Eye (tissue), 1 donor: ENCODE measurements at places on chromosomes 2 and 18.

- DNase-seq: peak; percentile 70
Observed at GRCh38 chr2:38074058-38074763, 1.7 kb downstream of the CYP1B1 start.

DNA sequence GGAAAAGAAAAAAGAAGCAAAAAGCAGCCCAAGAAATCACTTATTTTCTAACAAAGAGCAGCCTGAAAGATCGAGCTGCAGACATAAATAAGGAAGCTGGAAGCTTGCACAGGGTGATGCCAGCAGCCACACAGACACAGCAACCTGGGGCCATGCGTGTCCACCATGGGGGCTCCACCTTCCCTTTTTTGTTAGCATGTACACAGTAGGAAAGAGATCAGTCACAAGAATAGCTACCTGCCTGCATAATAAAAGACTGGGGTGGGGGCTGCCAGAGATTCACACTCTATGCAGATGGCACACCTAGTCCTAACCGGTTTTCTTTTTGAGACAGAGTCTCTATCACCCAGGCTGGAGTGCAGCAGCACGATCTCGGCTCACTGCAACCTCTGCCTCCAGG lies 2.9 kb upstream of the CNOT11 start:
- no peak for DNase-seq

DNA sequence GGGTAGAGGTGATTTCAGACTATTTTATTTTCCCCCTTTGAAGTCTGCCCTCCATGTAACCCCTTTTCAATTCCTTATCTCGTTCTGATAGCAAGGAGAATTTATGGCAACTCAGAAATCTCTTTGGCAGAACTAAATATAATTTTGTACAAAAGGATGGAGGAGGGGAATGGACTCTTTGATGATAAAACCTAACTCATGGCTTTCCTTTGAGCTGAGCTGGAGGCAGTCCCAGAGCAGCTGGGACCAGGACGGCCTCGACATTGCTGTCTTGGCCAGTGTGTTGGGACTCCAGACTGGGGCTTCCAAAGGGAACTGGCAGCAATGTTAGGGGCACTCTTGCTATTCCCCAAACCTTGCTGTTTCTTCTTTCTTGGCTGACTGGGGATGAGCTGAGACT lies 47.7 kb downstream of the PAX8 start:
- no peak for DNase-seq

GRCh38 chr2:28896906-28897305 lies 2.4 kb downstream of the WDR43 start:
- no peak for DNase-seq

DNA sequence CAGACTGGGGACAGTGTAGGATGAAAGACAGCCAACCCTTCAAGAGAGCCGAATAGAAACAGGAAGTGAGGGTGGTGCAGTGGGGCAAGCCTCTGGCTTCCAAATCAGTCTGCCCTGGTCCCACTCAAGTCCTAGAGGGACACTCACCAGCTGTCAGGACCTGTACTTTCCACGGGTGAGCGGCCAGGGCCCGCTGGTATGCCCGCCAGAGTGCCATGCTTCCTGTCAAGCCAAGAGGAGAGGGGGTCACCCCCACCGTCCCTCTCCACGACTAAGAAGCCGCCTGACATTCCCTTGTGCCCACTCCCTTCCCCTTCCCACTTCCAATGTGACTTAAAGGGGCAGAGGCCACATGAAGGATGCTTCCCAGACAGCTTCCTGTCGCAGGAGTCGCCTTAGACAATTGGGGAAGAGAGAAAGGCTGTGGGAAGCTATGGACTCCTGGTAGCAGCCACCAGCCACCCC lies 564 bp downstream of the MPV17 start:
- DNase-seq: no peak

GRCh38 chr2:186734957-186735734 lies 41.3 kb downstream of the FAM171B start:
- DNase-seq: no peak

GRCh38 chr18:42533009-42533575 lies 578.1 kb downstream of the PIK3C3 start:
- DNase-seq: peak; percentile 55

GRCh38 chr18:70376914-70377258 lies 88.0 kb downstream of the SOCS6 start:
- DNase-seq: no peak

DNA sequence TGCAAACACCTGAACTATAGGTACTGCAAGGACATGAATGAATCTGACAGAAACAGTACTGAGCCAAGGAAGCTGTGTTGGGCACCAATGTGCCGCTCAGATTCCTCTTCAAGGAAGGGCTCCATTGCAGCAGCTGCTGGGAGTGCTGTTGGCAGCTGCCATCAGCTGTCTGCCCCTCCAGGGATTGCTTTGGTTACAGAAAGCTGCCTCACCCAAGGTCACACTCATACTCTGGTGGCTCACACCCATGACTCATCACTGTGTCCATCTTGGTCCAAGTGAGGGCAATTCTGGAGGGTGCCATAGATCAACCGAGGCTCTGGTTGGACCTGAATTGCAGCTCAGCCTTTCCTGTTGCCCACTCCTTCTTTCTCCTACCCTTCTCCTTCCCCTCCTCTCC lies 24.4 kb upstream of the TRPM8 start:
- no peak for DNase-seq

DNA sequence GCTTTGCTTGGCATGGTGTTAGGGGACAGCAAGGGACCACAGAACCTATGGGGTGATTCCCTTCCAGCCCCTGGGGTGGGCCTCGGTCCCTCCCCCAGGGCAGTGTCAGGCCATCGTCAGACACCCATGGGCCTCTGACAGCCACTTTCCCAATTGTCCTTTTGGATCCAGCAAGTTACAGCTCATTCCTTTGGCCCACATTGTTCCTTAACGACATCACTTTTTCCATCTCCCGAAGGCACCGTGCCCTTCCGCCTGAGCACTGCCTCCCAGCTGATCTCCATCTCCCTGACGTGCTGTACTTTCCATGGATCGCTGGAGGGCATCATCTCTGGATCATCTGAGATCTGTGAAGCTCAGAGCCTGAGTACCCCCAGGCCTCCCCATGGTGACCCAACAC lies 10.4 kb upstream of the KCNK3 start:
- DNase-seq: no peak

DNA sequence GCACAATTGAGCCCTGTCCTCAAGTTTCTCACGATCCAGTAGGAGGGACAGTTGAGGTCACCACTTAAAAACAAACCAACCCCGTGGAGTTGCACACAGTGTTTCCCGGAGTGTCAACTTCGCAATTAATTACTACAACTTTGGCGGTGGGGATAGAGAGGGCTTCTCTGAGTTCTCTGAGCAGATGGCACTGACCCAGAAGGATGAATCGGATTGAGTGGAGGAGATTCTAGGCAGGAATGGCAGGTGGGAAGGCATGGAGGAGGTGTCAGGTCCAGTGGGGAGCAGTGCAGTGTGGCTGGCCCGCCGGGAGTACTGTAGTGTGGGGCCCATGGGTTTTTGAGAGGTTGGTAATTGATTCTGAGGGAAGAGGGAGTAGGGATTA lies 12.0 kb downstream of the SIX3 start:
- peak; percentile 74 for DNase-seq

DNA sequence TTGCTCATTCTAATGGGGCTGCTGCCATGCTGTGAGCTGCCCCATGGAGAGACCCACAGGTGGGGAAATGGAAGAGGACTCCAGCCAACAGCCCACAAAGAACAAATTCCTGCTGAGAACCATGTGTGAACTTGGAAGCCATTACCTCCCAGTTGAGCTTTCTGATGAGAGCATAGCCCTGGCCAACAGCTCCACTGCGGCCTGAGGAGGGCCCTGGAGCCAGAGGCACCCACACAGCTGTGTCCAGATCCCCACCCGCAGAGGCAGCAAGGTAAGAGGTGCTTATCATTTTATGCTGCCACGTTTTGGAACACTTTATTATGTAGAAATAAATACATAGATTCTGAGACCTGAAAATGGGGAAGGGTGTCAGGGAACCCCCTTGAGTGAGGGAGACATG lies 44.2 kb upstream of the OTOS start:
- DNase-seq: no peak

- peak; percentile 39 for DNase-seq
Observed at GRCh38 chr2:96470636-96471035, 34.5 kb downstream of the NEURL3 start.

DNA sequence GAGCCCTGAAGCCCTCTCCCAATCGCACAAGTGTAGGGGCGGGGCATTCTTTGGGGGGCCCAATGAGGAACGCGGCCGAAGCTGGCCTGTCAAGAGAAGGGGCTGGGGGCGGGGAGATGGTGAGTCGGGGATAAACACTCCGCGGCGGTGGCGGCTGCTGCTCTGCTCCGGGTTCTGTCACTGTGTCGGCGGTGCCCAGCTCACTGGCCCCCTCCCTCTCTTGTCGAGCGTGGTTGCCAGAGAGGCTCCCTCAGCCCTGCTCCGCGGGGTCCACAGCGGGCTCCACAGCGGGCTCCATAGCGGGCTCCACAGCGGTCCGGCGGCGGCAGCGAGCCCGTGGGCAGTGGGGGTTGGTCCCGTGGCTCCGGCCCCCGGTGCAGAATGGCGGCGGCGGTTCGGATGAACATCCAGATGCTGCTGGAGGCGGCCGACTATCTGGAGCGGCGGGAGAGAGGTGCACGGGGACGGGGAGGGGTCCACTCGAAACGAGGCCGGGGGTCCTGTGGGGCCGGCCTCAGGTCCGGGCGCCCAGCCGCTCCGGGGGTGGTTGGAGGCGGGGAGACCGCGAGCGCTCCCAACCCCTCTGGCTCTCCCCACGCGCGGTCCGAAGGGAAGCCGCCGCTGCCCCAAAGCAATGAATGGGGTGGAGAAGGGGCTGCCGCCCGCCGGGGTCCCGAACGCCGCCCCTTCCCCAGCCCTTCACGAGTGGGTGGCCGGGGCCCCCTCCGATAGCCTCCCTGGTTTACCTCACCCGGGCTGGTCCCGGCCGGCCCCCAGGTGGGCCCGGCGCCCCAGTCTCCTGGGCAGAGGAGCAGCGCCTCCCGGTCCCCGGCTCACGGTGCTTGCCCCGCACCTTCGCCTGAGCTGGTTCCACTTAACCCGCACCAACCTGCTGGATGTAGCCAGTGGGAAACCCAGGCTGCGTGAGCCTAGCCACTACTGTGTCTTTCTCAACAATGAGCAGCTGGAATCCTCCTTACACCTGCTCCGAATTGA lies at the start of gene MXD1:
TSS of gene MXD1 (plus strand) at position 160 of the 996 bp plus-strand sequence. CDS start at position 382, 222 bp downstream.
- peak; percentile 52 for DNase-seq

GRCh38 chr2:189997016-189997415 lies 65.5 kb downstream of the MSTN start:
- no peak for DNase-seq

DNA sequence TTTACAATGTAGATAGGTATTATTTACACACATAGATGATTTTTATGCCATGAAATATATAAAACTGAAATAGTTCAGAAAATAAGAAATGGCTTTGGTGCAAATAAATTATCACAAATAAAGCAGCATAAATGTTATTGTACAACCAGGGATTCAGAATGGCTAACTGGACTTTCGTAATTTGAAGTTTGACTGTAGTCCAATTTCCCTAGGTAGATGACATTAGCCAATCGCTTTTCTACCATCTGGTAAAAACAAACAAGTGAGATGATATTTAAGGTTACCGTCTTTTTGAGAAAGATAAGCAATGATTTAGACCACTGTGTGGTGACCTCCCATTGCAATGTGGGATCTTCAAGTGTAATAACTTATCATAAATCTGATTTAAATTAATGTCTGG lies 400.7 kb downstream of the LRRTM4 start:
- no peak for DNase-seq

DNA sequence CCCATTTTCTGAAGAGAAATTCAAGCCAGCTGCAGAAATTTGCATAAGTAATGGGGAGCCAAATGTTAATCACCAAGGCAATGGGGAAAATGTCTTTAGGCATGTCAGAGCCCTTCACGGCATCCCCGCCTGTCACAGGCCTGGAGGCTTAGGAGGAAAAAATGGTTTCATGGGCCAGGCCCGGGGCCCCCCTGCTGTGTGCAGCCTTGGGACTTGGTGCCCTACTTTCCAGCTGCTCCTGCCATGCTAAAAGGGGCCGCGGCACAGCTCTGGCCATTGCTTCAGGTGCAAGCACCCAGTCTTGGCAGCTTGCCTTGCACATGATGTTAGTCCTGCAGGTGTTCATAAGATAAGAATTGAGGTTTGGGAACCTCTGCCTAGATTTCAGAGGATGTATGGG lies 1235.7 kb downstream of the DPP10 start:
- DNase-seq: no peak

GRCh38 chr2:106366204-106366885 lies 101.9 kb downstream of the RGPD3 start:
- no peak for DNase-seq

GRCh38 chr18:45441110-45441847 lies 174.0 kb upstream of the SLC14A2 start:
- DNase-seq: no peak

DNA sequence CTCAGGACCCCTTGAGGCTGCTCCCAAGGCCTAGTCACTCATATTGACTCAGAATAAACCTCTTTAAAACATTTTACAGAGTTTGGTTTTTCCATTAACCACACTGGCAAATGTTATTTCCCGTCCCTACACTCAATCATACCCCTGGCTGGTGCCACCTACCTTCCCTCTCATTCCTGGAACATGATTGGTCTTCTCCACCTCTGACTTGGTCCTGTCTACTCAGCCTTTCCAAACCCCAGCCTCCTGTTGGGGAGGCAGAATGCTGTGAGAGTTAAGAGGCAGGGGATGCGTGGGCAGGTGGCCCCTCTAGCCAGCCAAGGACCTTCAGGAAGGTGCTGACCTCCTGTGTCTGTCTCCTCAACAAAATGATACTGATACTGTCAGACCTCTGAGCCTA lies 149.3 kb downstream of the CABLES1 start:
- DNase-seq: no peak

DNA sequence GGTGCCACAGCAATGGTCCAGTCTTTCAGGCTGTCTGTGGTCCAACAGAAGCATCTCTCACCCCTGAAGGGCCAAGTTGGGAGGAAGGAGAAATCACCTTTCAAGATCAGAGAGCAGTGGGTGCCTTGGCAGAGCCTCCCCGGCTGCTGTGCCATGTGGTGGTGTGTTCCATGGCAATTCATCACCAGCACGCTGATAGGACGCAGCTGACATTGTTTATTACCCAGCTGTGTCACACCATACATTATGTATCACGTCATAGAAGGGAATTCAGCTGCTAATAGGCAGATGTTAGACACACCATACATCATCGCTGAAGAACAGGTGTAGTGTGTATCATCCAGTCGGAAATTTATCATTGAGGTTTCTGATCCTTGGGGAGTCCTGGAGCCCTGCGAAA lies 29.6 kb upstream of the RPL31 start:
- DNase-seq: peak; percentile 40

DNA sequence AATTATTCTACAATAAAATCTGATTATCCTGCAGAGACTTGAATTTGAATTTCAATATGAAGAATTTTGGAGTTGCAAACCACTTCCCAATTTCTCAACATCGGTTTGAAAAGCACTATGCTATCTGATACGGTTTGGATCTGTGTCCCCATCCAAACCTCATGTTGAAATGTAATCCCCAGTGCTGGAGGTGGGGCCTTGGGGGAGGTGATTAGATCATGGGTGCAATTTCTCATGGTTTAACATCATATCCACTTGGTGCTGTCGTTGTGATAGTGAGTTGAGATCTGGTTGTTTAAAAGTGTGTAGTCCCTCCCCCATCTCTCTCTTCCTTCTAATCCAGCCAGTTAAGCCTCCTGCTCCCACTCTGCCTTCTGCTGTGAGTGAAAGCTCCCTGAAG lies 205.7 kb downstream of the NBAS start:
- DNase-seq: no peak
